ENCODE measurements at places on chromosomes 12 and 14.

- DNase-seq = no peak
These were observed 279.6 kb upstream of the TMEM132C start for GRCh38 chr12:127987199-127987901.

GRCh38 chr12:101666052-101666728, 31.2 kb upstream of the CHPT1 start:
- DNase-seq = no peak

GRCh38 chr12:14190694-14191093, 174.8 kb upstream of the ATF7IP start:
- no peak for DNase-seq

DNA sequence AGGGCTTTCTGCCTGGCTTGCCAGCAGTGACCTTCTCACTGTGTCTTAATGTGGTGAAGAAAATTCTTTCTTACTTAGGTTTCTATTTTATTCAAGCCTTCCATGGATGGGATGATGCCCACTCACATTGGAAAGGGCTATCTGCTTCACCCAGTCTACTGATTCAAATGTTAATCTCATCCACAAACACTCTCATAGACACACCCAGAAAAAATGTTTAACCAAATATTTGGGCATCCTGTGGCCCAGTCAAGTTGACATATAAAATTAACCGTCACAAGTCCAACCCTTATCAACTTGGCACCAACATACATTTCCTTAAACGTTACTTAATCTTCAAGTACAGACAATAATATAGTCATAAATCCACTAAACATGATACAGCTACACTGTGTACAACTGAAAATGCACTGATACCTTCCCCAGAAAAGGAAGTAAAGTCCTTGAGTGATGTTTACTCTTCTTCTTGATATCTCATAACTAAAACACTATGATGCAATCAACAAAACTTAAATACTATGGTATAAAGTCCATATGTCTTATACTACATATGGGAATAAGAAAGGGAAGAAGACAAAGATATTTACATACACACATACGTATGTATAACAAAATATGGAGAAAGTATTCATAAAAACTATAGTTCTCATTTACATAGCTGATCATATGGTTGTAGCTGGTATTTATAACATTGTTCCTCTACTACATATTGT, 394.7 kb upstream of the NOVA1 start:
- peak; percentile 11 for DNase-seq

GRCh38 chr14:71586131-71586897, 345.9 kb upstream of the RGS6 start:
- DNase-seq = peak; percentile 67

DNA sequence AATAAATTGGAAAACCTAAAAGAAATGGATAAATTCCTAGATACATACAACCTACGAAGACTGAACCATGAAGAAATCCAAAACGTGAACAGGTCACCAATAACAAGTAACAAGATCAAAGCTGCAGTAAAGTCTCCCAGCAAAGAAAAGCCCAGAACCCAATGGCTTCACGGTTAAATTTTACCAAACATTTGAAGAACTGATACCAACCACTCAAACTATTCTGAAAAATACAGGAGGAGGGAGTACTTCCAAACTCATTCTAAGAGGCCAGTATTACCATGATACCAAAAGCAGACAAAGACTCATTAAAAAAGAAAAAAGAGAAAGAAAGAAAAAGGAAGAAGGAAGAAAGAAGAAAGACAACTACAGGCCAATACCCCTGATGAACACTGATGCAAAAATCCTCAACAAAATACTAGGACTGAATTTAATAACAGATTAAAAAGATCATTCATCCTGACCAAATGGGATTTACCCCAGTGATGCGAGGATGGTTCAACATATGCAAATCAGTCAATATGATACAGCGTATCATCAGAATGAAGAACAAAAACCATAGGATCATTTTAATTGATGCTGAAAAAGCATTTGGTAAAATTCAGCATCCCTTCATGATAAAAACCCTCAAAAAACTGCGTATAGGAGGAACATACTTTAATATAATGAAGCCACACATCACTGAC, 26.9 kb upstream of the CCDC88C start:
- DNase-seq = no peak

GRCh38 chr12:53927220-53928029, 11.2 kb upstream of the HOXC13 start:
- no peak for DNase-seq

- DNase-seq = no peak
These were observed 557.4 kb downstream of the FLRT2 start for GRCh38 chr14:86087377-86087776.

GRCh38 chr12:89073027-89073398, 279.3 kb downstream of the DUSP6 start:
- peak; percentile 64 for DNase-seq

DNA sequence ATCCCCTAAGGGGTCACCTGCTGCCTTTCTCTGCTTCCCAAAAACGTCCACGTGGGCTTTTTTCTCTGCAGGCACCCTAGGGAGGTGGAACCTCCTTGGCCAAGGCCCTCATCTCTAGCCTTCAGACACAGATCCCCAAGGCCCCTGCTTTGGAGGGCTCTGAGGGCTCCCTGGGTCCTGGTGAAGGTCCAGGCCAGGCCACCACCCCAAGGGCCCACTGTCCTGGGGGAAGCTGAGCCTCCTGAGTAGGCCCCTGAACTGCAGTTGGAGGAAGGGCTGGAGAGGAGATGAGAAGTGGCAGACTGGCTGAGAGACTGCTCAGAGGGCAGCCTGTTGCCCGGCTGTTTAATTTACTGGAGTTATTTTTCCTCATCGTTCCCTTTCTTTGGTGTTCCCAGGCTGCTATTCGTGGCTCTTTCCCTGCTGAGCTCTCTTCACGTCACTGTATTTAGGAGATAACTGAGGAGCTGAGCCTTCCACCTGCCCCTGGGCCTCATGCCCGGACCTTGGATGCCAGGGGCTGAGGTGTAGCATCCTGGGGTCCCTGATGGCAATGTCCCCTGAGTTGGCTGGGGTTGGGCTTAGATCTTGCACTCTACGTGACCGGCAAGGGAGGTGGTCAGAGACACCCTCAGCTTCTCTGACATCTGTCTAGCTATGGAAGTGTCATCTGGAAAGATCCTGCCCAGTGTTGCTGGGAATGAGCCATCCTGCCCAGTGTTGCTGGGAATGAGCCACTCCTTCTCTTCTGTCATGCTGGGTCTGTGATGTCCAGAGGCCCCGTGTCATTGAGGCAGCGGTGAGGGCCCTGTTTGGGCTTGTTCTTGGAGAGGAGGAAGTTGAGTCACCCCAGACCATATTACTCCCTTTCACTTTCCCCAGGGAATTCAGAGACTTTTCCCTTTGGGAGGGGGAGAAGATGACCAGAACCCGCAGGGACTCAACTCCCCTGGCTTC, 139.8 kb downstream of the TSPAN9 start:
- peak; percentile 93 for DNase-seq

- no peak for DNase-seq
These were observed 24.8 kb upstream of the MDM1 start for GRCh38 chr12:68356986-68357385.

DNA sequence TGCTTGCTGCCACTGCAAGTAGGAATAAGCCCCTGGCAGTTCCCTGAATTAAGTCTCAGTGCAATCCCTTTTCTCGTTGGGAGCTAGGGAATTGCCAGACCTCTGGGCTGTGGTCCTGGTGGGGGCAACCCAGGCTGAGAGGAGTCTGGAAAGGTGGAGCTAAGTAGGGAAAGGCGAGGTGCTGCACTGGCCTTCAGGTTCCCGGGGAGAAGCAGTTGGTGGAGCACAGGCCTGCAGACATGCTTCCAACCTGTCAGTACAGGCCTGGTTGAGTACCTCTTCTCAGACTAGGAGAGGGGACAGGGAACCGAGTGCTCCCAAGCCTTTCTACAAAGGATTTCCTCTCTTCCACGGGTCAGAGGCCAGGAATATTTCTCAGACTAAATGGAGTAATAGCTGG, 1.5 kb downstream of the NRIP2 start:
- DNase-seq = no peak

DNA sequence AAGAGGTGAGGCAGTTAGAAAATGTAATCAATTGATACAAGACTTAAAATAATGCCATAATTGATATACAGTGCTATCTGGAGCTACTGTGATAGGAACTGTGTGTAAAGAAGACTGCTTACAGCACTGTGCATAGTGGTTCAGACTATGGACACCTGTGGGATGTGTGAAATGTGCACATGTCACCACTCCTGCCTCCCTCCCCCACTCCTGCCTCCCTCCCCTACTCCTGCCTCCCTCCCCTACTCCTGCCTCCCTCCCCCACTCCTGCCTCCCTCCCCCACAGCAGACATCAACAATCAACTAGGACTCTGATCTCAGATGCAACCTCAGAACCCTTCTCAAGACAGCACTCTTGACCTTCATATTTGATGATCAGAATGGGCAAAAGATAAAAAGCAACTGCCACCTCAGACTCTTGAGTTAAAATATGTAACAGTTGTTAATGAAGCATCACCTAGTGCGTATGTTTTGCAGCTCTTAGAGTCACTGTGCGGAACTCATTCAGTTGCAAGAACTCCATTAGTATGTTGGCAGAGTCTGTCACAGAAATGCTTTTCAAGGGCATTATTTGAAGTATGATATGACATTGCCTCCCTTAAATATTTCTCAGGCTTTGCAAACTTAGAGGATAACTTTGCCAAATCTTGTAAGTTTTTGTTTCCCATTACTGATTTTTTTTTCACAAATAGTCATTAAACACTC, 255.2 kb upstream of the DDHD1 start:
- DNase-seq = no peak

DNA sequence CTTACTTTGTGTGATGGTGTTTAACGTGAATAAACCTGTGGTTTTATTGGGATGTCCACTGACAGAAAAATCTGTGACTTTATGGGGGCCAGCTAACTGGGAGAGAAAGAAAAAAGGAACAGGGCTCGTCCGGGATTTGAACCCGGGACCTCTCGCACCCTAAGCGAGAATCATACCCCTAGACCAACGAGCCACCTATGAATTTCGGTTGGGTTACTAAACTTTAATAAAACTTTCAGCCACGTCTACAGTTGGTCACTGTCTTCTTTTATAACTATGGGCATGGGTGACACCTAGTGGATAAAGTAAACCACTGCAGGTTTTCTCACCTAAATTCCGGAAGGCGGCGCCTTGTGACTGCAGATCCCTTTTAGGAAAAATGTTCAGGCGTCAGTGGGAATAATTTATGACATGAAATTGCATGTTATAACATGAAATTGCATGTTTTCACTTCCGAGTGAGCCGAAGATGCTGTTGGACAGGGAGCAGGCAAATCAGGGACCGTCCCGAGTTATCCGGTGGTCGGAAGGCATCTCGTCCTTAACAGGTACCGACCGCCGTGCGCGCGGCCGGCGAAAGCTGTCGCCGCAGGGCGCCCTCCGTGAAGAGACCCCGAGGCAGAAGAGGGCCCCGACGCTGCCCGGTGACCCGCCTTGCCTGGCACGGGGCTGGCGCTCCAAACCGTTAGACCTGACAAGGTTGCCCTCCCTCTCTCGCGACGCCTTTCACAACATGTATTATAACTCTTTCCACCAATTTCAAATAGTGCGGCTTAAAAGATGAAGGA, 18.2 kb upstream of the RNASE12 start:
- DNase-seq = peak; percentile 95

GRCh38 chr14:33464254-33464962, 486.5 kb downstream of the EGLN3 start:
- no peak for DNase-seq

- DNase-seq = no peak
These were observed 218.3 kb upstream of the CRY1 start for GRCh38 chr12:107311682-107312081.

GRCh38 chr12:93317227-93317626, 60.5 kb upstream of the NUDT4 start:
- DNase-seq = no peak

DNA sequence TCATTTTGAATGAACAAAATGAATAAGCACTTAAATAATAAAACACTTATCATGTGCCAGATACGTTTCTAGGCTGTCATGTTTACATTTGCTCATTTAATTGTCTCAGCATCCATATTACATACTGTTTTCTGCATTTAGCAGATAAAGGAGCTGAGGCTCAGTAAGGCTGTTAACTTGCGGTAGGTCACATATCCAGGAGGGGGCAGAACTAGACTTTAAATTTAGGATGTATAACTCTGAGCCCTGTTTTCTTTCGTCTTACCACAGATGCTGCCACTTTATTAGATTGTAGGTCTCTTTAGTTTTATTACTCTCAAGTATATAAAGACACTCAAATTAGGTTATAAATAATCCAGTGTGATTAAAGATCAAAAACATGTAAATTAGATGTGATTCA, 17.7 kb downstream of the IRAK4 start:
- peak; percentile 50 for DNase-seq

DNA sequence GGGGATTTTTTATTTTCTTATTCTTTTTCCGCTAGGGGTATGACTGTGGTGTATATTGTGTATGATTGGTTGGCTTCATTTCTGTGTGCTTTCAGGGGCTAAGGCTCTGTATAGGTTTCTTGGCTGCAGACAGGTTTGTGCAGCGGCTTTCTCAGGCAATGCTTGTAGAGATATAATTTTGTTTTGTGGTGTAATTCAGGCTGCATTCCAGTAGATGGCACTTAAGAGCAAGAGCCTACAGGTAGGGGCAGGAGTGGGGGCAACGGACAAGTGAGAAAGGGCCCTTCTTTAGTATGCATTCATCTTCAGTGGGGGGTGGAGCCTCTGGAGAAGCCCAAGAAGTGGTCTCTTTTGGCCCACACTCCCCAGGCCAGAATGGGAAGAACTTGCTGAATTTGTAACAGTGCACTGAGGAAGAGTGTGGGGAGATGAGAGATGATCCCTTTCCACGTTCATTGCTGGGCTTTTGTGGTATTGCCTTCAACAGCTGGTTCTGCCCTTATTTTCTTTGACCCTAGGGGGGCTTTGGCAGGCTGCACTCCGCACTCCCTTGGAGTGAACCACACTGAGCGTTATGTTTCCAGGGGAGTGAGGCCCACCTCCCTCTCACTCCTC, 78.6 kb downstream of the IFNG-AS1 start:
- DNase-seq = peak; percentile 1

- no peak for DNase-seq
These were observed 34.2 kb upstream of the PLEKHA5 start for GRCh38 chr12:19095331-19095730.

- no peak for DNase-seq
These were observed 55.6 kb upstream of the ZDHHC17 start for GRCh38 chr12:76708296-76708695.

DNA sequence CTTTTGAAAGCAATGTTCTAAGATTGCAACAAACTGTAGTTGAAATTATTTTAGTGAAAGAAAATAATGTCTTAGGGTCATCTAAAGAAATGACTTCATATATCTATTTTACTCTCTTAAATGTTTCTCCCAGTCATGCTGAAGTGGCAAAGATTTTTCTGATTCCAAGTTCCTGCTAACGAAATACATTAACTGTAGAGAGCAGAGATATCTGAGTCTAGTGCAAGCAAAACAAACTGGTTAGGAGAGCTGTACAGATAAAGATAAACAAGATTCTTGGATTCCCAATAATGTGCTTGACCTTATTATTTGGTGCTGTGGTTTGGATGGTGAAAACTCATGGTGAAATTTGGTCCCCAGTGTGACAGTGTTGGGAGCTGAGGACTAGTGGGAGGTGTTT, 199.9 kb upstream of the PWP1 start:
- DNase-seq = no peak

GRCh38 chr14:56088941-56089340, 29.3 kb upstream of the PELI2 start:
- no peak for DNase-seq

- no peak for DNase-seq
These were observed 151.6 kb upstream of the SYT1 start for GRCh38 chr12:78712834-78713481.

All from cardiac fibroblast (primary cell).